ENCODE measurements at places on chromosomes 4 and X.
A peak's percentile ranks its signal among the peaks of the same experiment; 100 is the strongest.

GRCh38 chr4:6056976-6057766, 38.9 kb upstream of the C4orf50 start:
- DNase-seq: no peak

DNA sequence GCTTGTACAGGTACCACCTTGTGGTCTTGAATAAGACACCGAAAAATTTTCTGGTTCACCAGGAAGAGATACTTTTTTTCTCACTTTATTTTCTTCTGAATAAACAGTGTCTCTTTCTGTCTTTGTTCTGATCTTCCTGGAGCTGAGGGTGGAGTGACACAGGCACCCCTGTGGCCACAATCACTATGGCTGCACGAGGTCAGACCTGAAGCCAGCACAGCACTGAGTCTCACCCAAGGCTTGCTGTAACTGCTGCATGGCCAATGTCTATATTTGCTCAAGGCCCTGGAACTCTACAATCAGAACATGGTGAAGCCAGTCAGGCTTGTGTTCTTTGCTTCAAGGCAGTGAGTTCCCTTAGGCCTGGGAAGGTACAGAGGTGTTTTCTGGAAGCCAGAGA, 87.2 kb downstream of the GPR174 start:
- DNase-seq: no peak

- no peak for DNase-seq
Measured at GRCh38 chrX:140163371-140164159, 198.2 kb upstream of the CXorf66 start.

- DNase-seq: peak; percentile 88
Measured at GRCh38 chr4:25928379-25929297, 14.6 kb downstream of the SMIM20 start.
